SK-N-DZ (cell line): ENCODE measurements at places on chromosomes 6 and 20.

GRCh38 chr6:56957856-56958255 lies 2.9 kb downstream of the BEND6 start:
- no peak for DNase-seq

DNA sequence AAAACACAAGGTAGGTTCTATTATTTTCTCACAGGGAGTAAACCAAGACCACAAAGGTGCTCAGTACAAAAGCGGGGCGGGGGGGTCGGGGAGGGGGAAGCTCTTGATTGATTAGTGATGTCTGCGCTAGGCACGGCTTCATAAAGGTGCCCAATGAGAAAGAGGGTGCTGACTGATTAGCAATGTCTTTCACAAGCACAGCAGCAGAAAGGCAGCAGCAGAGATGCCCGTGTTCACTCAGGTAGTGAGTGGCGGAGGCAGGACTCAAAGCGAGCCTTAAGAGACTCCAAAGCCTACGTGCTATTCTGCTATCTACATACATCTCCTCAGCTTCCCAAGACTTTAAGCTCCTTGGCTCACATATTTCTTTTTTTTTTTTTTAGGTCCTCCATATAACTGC lies 20.3 kb downstream of the NFATC2 start:
- DNase-seq: no peak

DNA sequence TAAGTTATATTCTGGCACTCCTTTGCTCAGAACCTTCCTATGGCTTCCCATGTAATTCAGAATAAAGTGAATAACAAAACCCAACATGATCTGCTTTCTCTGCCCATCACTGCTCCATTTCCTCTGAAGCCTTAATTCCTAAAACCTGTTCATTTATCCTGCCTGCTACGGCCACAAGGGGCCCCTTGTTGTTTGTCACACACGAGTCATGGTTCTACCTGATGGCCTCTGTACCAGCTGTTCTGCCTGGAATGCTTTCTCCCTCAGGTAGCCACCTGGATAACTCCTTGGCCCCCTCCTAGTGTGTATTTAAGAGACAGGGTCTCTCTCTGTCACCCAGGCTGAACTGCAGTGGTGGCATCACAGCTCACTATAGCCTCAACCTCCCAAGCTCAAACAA lies 26.8 kb downstream of the ERGIC3 start:
- DNase-seq: peak; percentile 43

GRCh38 chr6:21208796-21209186 lies 384.8 kb upstream of the SOX4 start:
- no peak for DNase-seq

- DNase-seq: no peak
Measured at GRCh38 chr20:16203096-16203495, 370.2 kb downstream of the KIF16B start.

- no peak for DNase-seq
Measured at GRCh38 chr6:109327959-109328358, 54.3 kb downstream of the CD164 start.

DNA sequence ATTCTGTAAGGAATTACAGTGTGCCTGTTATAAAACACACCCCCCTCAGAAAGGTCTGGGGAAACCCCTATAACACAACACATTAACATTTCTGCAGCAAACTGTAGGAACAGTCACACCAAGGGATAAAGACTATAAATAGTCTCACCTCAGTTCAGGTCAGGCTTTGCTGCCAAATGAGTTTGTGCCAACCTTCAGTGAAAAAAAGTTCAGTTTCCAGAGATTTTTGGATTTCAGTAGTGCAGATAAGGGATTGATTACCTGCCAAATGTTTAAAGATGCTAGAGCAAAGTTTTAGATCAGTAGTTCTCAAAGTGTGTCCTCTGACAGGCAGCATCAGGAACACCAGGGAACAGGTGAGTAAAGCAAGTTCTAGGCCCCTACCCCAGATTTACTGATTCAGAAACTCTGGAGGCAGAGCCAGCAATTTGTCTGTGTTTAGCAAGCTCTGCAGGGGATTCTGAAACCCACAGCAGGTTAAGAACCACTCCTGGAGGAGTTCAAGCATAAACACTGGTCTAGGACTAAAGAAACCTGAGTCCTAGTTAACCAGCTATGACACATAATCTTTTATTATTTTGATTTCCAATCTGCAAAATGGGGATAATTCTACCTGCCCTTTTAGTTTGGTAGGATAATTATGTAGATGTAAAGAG lies 111.0 kb downstream of the RCAN2 start:
- DNase-seq: no peak

GRCh38 chr6:139895205-139895793 lies 520.9 kb upstream of the CITED2 start:
- DNase-seq: no peak

DNA sequence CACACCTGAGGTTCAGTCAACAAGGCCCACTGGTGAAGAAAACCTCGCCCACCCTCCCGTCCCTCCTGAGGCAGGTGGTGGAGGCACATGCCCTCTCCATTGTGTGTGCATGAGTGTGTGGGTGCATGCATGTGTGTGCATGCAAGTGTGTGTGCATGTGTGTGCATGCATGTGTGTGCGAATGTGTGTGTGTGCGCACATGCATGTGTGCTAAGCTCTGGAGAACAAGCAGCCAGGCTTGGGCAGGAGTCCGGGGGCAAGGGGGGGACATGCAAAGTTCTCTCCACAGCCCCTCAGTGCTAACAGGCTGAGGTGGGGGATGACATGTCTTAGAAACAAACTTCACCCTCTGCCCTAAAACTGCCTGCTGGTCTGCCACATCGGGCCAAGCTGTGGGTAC lies 3.1 kb upstream of the HSPA12B start:
- DNase-seq: no peak
